ENCODE measurements at places on chromosomes 4 and X. TPM values are rescaled to one million over a fixed set of nuclear protein-coding genes. Genes with fewer than 3 reads are reported as not detected.

Gene XAGE1B
- not detected for total RNA-seq

Gene SPANXN3
- total RNA-seq = not detected

Gene GSX2
- total RNA-seq = not detected

Gene REPS2
- total RNA-seq = 0.49 TPM

Gene TEX13C
- not detected for total RNA-seq

DNA sequence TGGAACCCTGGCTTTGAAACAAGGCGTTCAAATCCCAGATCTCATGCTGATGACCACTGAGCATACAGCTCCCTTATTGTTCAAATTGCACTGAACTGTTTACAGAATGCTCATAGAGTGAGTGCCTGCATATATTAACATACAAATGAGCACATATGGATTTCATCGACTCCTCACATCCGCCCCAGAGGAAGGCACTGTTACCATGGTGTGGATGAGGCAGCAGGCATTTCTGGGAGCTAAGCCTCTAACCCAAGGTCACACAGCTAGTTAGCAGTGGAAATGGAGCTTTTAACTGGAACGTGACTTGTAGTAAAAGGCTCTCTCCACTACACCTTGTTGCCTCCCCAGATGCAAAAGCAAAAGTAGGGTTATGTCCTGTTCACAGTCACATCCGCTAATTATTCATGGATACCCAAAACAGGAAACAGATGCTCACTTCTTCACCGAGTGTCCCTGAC, 289.7 kb downstream of the STK32B start:
- H3K27me3 ChIP-seq = no peaks in the 10 kb centered on the region
- DNase-seq = no peak
- H3K36me3 ChIP-seq = no peaks in the 10 kb centered on the region
- no peaks in the 10 kb centered on the region for H3K4me1 ChIP-seq

DNA sequence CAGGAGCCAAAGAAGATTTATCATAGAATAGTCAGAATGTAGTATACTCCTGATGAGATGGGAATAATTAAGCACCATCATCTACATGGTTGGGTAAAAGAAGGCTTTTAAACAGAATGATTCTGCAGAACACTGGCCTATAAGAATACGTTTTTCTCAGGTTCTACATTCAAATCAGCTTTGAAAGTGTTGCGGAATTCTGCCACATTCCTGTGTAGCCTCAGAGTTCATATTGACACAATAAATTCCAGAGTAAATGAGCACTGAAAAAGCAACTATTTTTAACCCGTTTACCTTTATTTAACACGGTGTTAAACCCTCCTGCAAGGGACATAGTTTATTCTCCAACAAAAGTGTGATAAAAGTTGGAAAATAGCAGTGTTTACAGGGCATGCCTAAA, 950.2 kb upstream of the SLIT2 start:
- DNase-seq = no peak
- H3K4me3 ChIP-seq = no peak overlapping the region
- no peak overlapping the region for H3K27ac ChIP-seq
- no peaks in the 10 kb centered on the region for H3K4me1 ChIP-seq

DNA sequence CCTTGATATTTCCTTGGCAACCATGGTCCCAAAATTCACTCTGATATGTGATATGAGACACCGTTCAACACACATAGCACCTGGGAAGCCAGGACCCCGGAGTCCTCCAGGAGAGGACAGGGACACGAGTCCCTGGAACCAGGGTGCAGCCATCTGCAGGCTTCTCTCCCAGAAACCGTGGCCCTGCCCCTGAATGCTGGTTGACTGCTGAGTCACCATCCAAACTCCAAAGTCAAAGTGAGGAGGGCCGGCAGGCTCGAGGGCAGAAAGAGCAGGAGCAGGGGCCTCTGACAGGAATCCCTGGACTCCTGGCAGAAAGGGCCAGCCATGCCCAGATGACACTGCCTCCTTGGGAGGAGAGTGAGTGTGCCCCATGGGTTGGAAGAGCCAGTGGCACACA, 6.9 kb upstream of the PNMA6A start:
- H3K27me3 ChIP-seq = no peaks in the 10 kb centered on the region
- H3K4me3 ChIP-seq = no peak overlapping the region
- H3K4me1 ChIP-seq = no peaks in the 10 kb centered on the region
- DNase-seq = no peak
- H3K27ac ChIP-seq = no peak overlapping the region

DNA sequence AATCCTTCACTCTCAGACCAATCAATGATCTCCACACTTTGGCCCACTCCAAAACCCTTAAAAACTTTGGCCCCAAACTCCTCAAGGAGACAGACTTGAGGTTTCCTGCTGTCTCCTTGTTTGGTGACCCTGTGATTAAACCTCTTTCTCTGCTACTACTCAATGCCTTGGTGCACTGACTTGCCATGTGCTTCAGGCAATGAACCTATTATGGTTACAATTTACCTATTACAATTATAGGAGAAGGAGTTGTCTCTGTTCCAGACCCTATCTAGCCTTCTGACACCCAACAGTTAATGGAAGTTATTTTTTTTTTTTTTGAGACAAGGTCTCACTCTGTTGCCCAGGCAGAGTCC, 263.1 kb downstream of the STIM2 start:
- H3K27me3 ChIP-seq = no peaks in the 10 kb centered on the region
- no peak overlapping the region for H3K4me3 ChIP-seq
- H3K36me3 ChIP-seq = no peaks in the 10 kb centered on the region

DNA sequence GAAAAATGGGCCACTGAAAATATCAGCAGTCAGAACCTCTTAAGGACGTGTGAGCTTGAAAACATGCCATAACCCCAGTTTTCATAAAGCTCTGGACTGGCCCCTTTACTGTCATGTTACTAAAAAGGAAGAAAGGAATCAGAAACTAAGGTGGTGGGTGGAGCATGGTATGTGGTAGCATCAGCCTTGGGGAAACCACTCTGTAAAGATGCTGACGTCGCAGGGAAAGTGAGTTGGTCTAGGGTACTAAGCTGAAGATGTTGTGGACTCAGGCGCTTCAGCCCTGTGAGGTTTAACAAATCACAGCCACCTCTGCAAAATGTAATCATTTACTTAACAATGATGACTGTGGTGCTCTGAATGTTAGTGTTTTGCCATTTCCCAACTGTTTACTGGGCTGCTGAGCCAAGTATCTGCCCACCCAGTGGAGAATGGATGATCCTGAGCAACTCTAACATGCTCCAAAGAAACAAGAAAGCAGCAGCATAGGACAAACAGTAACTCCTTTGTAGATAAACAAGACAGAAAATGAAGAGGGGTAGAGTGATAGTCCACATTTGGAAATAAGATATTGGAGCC, 33.4 kb downstream of the C4orf54 start:
- DNase-seq = no peak

DNA sequence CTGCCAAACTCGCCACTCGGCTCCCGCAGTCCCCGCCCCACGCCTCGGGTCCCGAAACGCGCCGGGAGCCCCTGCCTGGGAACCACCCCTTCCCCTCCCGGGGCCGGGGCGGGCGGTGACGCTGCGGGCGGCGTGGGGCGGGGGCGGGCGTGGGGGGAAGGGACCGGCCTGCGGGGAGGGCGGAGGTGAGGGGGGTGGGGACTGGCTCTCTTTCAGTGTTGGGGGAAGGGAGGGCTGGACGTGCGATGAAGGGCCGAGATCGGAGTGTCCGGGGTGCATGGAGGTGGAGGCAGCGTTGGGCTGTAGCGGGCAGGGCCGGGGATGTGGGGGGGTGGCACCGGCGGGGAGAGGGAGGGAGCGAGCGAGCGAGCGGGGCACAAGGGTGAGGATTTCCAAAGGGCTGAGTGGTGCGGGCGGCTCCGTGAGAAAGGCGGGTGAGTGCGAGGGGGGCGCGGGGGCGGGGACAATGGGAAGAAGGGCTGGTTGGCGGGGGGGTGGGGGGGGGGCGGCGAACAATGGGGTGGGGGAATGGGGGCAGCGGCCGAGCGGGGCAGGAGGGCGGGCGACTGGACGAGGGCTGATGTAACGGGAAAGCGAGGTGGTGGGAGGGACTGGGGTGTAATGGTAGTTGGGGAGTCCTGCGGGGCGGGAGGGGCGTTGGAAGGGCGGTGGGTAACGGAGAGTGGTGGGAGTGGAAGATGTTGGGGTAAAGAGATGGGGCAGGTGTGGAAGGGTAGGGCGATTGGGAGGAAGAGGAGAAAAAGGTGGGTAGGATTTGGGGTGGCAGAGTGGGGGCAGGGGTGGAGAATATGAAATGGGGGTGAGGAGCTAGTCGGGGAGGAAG, 578 bp downstream of the DCUN1D4 start:
- H3K4me1 ChIP-seq = peaks cover 6% of the 10 kb centered on the region
- H3K27ac ChIP-seq = peak overlapping the region; percentile 66
- no peaks in the 10 kb centered on the region for H3K36me3 ChIP-seq
- H3K4me3 ChIP-seq = peak overlapping the region; percentile 93

- peaks cover 5% of the 10 kb centered on the region for H3K4me1 ChIP-seq
- H3K27ac ChIP-seq = no peak overlapping the region
- no peaks in the 10 kb centered on the region for H3K36me3 ChIP-seq
- no peak overlapping the region for H3K4me3 ChIP-seq
- DNase-seq = peak; percentile 44
Measured at GRCh38 chrX:17788439-17788838, 51.1 kb downstream of the SCML1 start.

GRCh38 chr4:117135634-117136354, 50.4 kb upstream of the TRAM1L1 start:
- no peak overlapping the region for H3K27ac ChIP-seq
- H3K4me3 ChIP-seq = no peak overlapping the region
- H3K4me1 ChIP-seq = no peaks in the 10 kb centered on the region
- H3K36me3 ChIP-seq = no peaks in the 10 kb centered on the region
- H3K27me3 ChIP-seq = no peaks in the 10 kb centered on the region

DNA sequence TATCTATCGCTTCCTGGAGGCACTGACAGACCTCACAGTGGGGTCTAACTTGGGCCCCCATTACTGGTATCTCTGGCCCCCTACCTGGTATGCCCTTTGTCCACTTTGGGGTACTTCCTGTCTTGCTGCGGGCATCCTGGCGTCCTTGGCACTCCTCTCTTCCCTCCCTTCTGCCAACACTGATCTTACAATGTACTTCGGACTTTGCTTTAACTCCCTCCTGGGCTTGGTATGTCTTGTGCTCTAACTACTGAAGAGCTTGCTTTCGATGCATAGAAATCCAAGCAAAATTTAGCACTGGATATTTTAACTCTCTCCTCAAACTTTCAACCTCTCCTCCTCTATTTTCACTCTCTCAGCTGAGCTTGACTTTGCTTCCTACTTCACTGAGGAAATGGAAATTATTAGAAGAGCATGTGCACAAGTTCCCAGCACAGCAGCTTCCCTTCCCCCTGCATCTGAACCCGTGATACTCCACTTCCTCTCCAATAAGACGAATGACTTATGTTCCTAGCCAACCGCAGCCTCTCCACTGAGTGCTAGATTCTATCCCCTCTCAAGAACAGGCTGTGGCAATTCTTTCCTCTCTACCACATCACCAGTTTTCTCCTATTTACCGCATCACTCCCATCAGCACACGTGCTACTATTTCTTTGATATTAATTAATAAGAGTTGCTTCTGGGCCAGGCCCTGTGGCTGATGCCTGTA, 52.9 kb downstream of the SUPT20HL2 start:
- H3K4me3 ChIP-seq = no peak overlapping the region
- H3K27ac ChIP-seq = no peak overlapping the region
- no peak for DNase-seq
- H3K27me3 ChIP-seq = no peaks in the 10 kb centered on the region

DNA sequence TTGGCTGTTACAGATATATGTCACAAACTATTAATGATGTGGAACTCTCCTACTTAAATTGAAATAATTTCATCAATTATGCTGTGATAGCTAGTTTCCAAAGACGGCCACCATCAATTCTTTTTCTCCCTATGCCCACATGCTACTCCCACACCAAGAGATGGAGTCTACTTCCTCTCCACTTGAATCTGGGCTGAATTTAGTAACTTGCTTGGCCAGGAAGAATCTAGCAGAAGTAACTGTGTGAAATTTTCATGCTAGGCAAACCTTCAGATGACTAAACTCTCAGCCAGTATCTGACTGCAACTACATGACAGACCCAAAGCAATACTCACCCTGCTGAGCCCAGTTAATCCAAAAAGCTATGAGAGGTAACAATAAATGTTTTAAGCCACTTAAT, 3.2 kb downstream of the SEPSECS start:
- H3K4me1 ChIP-seq = peaks cover 27% of the 10 kb centered on the region
- no peak overlapping the region for H3K4me3 ChIP-seq
- no peak overlapping the region for H3K27ac ChIP-seq
- no peak for DNase-seq
- no peaks in the 10 kb centered on the region for H3K27me3 ChIP-seq
- H3K36me3 ChIP-seq = no peaks in the 10 kb centered on the region

DNA sequence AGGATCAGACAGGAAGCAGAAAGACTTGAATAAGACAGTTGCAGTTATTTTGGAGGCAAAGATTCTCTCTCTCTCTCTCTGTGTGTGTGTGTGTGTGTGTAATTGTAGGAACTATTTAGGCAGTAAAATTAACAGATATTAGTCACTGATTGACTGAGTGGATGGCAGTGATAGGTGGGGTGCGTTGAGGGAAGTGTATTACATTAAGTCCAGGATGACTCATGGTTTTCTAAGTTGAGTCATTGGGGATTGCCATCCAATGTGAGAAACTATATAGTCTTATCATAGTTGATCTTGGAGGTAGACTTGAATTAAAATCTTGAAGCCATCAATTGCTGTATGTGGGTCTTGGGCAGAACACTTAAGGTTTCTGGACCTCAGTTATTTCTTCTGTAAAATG, 75.4 kb downstream of the AR start:
- no peak overlapping the region for H3K4me3 ChIP-seq
- H3K27me3 ChIP-seq = no peaks in the 10 kb centered on the region
- H3K27ac ChIP-seq = no peak overlapping the region

DNA sequence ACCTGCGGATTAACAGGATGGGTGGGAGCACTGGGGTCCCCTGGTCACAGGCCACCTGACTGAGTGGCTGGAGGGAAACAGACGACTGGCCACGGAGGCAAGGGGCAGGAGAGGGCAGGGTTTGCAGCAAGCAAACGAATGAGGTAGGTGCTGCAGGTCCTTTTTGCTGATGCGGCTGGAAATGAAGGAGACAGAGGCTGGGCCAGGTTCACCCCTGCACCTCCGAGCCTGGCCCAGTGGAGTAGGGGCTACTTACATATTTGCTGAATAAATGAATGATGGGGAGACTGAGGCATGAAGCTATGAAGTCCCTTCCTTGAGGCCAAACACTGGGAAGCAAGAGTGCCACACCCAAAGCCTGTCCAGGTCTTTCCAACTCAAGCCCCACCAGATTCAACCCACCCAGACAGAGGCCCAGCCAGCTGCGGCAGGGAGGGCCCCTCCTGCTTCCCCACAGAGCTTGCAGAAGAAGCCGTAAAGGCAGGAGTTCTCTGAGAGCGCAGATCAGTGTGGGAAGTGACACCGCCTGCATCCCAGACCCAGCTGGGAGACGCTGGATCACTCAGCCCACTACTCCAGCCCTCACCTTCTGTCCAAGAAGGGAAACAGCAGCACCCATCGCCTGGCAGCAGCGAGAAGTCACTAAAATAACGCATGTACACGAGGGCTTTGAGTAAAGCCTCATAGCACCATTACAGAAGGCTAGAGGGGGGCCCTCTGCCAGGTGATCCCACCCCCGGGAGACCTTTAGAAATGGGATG, 36.1 kb upstream of the C4orf50 start:
- H3K4me1 ChIP-seq = no peaks in the 10 kb centered on the region
- DNase-seq = no peak
- no peaks in the 10 kb centered on the region for H3K27me3 ChIP-seq
- H3K27ac ChIP-seq = no peak overlapping the region
- peaks cover 10% of the 10 kb centered on the region for H3K36me3 ChIP-seq
- no peak overlapping the region for H3K4me3 ChIP-seq

GRCh38 chr4:27787195-27787594, 926.6 kb downstream of the STIM2 start:
- H3K4me3 ChIP-seq = no peak overlapping the region
- H3K27me3 ChIP-seq = no peaks in the 10 kb centered on the region
- no peak overlapping the region for H3K27ac ChIP-seq
- DNase-seq = no peak
- no peaks in the 10 kb centered on the region for H3K36me3 ChIP-seq
- no peaks in the 10 kb centered on the region for H3K4me1 ChIP-seq
